ENCODE measurements at places on chromosomes 2 and 18.
A peak's percentile ranks its signal among the peaks of the same experiment; 100 is the strongest.

DNA sequence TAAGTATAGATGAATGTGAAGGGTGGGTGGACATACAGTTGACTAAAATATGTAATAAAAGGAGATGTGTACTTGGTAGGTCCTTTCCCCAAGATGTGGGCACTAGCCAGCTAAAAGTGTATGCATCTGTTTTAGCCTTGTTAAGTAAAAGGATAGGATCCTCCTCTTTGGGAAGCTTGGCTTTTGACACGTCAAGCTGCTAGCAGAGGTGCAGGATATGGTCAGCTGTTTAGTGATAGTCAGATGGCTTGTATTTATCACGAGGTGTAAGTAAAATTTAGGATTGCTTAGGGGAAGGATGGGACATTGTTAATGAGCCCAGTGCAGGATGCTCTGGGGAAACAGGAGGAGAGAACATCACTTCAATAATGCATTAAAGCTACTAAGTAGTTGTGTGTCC is 1.5 kb downstream of the MFSD6 start:
- no peak for DNase-seq

DNA sequence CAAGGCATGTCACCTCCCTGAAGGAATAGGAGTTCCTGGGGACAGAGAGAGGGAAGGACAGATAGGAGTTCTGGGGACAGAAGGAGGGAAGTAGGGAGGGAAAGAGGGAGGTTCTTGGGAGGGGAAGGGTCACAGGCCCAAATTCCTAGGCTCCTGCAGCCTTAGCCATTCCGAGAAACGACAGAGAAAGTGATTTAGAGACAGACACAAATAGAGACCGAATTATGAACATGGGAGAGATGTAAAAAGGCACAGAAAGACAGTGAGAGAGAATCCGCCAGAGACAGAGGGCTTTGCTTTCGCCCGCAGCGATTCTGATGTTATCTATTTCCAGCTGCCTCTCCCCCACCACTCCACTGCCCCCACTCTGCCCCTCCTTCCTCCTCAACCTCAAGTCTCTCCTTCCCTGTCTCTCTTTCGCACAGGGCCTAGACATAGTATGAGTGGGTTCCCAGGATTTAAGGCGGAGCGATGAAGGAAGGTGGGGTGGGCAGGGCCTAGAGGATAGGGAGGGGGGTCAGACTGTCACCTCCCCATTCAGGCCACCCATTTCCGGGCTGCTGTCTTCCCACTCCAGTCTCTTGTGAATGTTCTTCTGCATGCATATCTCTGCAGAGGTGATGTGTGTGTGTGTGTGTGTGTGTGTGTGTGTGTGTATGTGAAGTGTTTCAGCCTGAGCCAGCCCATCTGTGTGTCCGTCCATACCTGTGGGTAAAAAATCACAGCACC is 3.3 kb upstream of the WNT6 start:
- no peak for DNase-seq

DNA sequence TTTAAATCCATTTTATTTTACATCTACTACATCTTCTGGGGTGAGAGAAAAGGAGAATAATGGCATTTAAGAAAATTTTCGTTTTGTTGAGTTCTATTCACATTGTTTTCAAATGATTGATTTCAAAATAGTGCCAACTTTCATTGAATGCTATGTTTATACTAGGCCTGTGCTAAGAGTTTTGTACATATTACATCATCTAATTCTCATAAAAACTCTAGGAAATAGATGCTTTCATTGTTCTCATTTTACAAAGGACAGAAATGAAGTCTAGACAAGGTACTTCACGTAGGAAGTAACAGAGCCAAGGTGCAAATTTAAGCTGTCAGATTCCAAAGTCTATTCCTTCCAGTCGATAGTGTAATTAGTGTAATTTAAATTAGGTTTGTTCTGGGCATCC is 402.8 kb upstream of the UBE2E3 start:
- no peak for DNase-seq

DNA sequence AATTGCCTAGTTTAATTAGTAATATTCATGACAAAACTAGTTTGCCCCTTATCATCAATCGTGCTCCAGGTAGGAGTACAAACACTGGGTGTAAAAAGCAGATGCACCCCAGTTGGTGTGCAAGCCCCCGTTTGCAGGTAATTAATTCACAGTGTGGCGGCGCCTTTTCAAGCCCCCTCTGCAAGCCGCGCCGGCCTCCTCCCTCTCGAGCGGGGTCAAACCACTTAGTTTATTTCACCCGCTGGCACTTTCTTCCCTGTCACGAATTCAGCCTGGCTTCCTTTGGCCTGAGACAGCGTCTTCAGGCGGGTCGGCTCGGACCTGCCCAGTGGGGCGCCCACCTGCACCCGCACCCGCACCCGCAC is 64.7 kb upstream of the MAPRE2 start:
- no peak for DNase-seq

GRCh38 chr2:17076533-17076932 is 410.9 kb upstream of the CYRIA start:
- no peak for DNase-seq

DNA sequence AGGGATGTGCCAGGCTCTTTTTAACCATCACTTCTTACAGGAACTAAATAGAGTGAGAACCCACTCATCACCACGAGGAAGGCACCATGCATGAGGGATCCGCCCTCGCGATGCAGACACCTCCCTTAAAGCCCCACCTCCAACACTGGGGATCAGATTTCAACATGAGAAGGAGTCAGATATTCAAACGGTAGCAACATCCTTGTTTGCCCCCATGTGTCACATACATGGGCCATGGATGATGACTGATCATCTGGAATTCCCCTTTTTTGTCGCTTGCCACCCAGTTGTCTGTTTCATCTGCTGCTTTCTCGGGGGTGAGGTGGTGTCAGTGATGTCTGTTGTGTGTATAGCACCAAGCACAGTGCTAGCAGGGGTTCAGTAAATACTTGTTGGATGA is 57.9 kb downstream of the NCK2 start:
- no peak for DNase-seq

DNA sequence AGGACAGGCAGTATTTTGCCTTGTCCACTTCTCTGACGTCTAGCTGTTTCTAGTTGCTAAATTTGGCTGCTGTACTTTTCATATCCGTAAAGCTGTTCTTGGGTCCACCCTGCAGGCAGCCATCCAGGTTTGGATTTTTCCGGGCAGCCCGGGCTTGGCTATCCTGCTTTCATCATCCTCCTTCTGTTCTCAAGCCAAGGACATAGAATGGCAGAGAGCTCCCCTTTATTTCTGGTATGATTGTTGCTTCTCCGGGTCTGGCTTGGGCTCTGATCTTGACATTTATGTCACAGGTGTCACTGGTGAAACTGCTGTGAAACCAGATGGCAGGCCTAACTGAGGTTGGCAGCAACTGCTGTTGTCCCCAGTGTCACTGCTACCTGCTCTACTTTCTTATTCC is 35.5 kb downstream of the SCN2A start:
- no peak for DNase-seq

- no peak for DNase-seq
Measured at GRCh38 chr2:149213764-149214493, 116.5 kb upstream of the LYPD6 start.

- no peak for DNase-seq
Measured at GRCh38 chr2:176003958-176004357, 1.9 kb upstream of the LNPK start.

- peak; percentile 65 for DNase-seq
Measured at GRCh38 chr18:26547646-26548414, 523 bp downstream of the KCTD1 start.

- DNase-seq = no peak
Measured at GRCh38 chr2:184004948-184005672, 593.2 kb upstream of the ZNF804A start.

- DNase-seq = peak; percentile 41
Measured at GRCh38 chr2:218074031-218074430, 5.0 kb downstream of the RUFY4 start.

DNA sequence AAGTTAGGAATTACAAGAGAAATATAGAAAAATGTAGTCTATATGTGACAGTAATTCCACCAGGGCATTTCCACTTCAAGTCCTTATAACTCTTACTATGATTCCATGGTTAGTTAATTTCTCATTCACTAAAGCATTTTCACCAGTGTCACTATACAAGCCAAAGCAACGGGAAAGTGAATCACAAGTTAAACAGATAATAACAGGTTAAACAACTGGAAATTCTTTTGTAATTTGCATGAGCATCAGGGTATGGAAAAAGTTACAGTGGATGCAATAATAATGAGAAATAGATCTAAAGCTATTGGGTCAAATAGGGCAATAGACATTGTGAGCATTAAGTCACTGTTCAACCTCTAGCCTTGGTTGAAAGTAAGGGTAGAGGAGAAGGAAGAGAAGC is 88.9 kb upstream of the ST6GAL2 start:
- DNase-seq = no peak

GRCh38 chr2:120174963-120175581 is 48.1 kb downstream of the TMEM185B start:
- DNase-seq = peak; percentile 11

DNA sequence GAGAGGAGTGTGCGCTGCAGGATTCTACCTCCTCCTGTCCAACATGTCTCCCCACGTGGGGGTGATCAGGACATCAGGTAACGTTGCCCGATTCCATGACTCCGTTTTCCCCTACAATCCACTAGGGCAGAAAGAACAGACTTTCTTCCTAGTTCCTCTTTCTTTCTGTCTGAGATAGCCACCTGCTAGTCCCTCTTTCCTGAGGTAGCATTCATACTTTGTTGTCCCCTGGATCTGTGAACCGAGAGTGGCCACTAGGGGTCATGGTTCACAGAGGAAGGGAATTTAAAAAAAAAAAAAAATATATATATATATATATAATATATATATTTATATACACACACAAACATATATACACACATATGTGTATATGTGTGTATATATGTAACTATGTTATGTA is 210.0 kb upstream of the ZNF521 start:
- peak; percentile 26 for DNase-seq

DNA sequence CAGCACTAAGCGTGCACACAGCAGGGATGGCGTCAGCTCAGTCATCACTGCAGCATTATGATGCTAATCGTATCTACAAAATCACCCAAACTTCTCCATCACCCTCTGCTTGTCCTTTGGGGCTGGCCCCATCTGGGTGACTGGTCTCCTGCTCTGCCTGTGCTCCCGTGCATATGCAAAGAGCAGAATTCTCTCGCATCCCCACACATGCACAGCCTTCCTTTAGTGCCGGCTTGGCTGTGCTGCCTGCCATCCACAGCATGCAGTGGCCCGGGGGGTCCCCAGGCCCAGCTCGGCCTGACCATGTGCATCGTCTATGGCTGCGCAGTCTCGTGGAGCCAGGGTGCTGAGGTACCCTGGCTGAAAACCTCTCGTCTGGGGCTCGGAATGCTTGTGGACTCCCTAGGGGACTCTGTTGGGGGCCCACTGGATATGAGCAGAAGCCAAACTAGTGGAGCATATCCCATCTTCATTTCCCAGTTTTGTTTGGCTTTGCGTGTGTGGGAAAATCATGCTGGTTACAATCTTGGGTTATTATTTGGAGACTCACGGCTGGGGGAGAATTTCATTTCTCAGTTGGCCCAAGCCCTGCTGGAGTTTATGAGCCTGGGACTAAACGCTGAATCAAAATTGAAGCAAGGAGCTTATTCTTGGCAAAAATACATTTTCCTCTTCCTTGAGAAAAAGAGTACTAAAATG is 70.9 kb upstream of the HS6ST1 start:
- DNase-seq = no peak

- DNase-seq = peak; percentile 20
Measured at GRCh38 chr2:72917138-72917876, at the start of gene EMX1. Gene EMX1, plus strand, starts transcription at chr2:72917519. Its CDS starts 334 bp downstream, at chr2:72917853.

DNA sequence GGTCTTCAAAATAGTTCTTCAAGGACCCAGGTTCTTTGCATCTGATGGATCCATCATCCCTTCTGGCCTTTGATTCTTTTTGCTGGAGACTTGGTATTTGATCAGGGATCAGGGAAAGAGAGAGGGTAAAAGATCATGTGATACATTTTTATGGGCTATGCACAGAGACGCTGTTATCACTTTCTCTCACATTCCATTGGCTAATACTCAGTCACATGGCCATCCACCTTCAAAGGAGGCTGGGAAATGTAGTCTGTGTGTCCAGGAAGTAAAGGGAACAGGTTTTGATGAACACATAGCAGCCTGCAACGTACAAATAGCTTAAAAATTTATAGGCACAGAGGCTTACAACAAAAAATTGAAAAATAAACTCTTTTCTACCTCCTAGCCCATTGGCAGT is 629.6 kb upstream of the FANCL start:
- DNase-seq = no peak

DNA sequence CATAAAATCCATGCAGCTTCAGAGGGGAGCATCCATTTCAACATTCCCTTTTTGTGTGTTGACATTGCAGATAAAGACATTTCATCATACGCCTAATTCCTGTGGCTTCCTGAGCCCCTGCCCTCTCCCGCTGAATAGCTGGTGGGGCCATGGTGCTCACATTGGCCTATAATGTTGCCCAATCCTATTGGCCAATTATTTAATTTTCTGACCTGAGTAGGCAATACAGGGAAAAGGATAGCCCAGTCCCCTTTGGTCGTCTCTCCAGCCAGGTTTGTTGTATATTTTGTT is 163.8 kb upstream of the MYCN start:
- no peak for DNase-seq

DNA sequence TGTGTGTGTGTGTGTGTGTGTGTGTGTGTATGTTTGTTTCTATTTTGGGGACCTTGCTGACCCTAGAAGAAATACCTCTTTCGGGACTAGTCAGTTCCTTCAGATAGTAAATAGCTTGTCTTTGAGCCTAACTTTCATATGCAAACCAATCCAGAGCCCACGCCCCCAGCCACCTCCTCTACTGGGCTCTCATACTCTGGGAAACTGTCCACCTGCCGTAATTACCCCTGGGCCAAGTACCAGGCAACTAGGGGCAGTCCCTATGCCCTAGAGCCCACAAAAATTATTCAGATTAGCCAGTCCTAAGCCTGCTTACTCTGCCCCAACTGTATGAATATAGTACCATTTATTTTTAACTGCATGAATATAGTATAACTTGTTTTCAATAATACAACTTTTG is 970.4 kb downstream of the EPHA4 start:
- DNase-seq = no peak

DNA sequence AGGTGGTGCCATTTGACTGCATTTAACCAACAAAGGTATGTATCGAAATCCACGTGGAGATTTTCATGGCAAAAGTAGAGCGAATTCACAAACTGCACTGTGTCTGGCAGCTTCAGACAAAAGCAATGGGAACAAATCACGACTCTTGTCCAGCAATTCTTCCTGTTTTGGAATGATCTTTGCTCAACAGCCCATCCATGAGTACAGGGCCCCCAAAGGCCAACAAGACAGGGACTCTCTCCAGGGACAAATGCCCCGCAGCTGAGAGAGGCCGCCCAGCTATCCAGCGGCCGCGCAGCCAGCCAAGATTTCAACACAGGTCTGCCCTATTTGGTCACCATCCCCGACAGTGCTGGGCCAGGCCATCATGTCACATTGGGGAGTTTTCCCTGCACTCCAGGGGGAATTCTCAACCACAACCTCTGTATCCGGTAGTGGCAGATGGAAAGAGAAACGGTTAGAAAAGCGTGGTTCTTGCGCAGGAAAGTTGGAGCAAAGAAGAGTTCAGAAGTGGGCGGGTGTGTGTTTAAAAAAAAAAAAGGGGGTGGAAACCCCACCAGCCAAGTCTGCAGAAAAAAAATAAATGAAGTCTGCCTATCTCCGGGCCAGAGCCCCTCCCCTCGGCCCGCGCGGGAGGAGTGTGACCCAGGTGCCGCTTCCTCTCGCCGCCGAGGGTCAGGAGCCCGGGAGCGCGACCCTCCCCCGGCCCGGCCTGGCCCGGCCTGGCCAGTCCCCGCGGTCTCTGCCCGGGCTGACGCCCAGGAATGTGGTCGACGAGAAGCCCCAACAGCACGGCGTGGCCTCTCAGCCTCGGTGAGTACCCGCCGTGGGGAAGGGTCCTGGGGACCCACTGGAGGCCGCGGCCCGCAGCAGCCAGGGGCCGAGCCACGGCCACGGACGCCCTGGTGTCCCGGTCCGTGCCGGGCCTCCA is at the start of gene GYPC:
GYPC (plus strand) TSS at position 659 of the 931 bp plus-strand sequence; CDS start at position 765, 106 bp downstream.
- DNase-seq = peak; percentile 16
